ENCODE measurements at places on chromosomes 6 and 20.

DNA sequence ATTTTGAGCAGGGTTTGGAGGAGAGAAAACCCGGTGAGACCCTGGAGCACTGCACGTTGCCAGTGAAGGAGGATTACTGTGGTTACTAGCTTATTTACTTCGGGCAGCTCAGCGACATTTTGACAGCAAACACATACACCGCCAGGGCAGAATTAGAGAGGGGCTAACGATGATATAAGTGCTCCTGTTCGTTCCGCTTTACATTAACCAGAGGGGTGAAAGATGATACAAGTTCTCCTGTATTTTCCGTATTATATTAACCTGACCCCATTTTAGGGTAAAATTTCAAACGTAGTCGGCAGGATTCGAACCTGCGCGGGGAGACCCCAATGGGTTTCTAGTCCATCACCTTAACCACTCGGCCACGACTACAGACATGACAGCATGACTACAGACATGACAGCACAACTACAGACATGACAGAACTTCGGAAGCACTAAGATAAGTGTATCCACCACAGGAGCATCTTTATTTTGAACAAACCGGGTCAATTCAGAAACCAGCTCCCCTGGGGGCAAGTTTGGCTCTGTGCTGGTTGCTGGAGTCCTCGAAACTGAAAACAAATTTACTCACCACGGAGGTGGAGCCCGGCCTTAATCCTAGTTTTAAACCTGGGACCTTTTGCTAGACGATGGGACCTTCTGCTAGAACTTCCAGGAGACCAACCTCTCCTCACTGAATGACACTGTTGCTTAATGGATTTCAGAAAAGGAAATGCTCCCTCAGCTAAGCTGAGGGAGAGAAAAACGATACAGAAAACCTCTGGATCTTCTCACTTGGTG is 80.4 kb upstream of the ZNF184 start:
- DNase-seq = no peak

- no peak for DNase-seq
Observed at GRCh38 chr20:56927127-56927526, 298.0 kb downstream of the TFAP2C start.

DNA sequence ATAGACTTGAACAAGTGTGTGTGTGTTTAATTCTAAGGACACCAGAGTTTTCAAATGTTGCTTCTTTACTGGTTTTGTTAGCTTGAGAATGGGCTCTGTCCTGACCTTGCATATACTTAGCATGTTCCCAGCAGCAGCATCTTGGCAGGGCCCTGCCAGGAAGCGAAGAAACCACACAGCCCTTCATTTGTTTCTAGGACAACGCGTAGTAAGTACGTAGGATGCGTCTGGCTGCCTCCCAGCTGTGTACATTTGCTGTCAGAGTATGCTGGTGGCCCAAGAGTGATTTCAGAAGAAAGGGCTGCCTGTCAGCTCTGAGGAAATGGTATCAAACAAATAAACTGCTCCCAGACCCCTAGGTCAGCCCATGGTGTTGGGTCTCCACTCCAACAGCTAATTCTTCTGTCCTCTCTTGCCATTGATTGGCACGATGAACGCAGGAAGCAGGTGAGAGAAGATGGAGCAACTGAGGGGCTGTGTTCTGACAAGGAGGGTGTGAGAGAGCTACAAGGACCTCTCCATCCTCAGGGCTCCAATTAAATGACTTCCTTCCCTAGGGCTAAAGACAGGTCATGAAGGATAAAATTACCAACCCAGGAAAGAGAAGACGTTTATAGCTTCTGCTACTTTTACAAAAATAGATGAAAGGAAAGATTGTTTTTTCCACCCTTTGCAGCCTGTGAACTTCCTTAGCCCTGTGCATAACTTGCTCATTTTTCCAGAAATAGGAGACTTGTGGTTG is 55.9 kb upstream of the HDDC2 start:
- no peak for DNase-seq

DNA sequence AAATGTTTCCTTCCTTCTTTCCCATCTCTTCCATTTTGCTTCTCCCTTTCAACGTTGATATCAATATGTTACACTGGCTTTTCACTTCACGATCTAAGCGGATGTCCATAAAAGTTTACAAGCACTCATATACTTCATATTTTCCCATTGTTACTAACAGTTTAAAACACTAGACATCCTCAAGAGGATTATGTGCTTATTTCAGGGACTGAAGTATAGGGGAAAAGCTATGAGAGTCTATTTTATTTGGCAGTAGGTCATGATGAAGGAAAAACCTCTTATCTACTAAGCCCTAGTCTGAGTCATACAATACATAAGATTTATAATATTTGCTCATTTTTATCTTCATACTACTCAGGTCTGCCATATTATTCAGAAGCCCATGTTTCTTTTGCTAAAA is 20.6 kb upstream of the EPB41L2 start:
- no peak for DNase-seq

- no peak for DNase-seq
Observed at GRCh38 chr20:24836041-24836533, 113.0 kb upstream of the CST7 start.

DNA sequence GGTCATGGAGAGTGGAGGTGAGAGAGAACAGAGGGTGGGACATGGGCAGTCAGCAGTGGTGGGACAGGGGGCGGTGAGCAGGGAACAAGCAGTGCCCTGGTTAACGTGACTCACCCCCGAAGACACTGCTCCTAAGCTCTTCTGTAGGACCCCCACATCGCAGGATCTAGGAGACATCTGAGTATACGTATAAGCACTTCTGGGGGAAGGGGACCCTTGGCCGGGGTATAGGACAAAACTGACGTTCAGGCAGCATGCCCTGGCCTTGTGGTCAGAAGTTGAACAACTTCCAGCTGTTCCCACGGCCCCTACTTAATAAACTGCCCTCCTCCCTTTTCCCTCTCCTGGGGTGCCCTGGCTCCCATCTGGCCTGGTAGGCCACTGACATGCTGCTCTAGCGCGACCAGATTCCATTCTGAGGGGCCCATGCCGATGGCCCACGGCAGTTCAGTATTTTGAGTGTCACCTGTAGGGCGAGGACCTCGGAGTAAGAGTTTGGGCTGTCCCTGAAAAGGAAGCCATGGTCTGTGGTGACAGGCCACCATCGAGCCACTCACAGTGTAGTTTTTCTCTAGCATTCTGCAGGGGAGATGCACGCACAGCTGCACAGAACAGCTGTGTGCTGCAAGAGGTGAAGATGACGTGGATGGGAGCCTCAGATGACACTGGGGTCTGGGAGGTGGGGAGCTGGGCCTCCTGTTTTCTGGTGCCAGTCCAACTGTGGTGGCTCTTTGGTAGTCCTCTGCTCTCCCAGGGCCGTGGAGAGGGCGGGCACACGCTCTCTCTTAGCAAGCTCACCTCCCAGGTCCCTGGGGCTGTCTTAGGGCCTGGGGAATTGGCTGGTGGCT is 38.4 kb downstream of the PPP1R3G start:
- no peak for DNase-seq

- DNase-seq = no peak
Observed at GRCh38 chr20:47720636-47721427, 64.4 kb downstream of the SULF2 start.

DNA sequence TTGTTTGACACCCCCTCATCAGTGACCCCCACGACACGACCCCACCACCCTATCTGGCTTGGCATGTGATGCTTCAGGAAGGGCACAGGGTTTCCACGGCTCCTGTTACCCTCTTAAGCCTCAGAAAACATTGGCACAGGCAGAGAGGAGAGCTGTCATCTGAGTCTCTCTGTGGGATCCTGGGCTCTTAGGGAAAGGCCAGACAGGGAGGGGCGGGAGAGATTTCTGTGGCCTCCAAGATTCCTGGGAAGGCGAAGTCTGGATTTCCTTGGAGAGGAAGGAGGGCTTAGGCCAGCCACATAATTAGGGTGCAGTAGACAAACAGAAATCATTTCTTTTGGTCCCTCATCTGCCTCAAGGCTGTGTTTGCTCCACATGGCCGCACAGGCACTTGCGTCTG is 191.6 kb upstream of the SNX9 start:
- DNase-seq = no peak

DNA sequence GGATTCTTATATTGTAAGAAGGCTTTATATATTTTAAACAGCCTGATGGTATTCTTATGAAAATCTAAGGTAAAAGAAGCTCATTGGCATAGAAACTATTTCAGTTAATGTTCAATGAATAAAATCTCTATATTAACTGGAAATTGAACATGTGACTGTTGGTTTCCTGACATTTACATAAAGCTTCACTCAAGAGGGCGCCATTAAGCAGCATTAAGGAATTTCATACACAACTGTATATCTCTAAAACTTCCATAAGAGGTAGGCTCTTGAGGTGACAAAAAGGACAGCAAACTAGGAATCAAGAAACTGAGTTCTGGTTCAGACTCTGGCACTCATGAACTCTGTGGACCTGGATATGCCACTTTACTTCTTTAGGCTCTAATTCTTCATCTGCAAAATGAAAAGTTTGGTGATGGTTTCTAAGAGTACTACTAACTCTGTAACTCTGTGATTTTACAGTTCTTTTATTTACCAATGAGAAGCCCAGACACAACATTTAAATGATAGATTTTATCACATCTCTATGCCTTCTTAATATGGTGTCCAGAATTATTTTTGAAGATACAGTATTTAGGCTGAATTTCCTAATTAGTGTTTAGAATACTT is 147.5 kb downstream of the FLRT3 start:
- DNase-seq = no peak

GRCh38 chr6:148068437-148069061 is 274.1 kb upstream of the SASH1 start:
- DNase-seq = no peak

DNA sequence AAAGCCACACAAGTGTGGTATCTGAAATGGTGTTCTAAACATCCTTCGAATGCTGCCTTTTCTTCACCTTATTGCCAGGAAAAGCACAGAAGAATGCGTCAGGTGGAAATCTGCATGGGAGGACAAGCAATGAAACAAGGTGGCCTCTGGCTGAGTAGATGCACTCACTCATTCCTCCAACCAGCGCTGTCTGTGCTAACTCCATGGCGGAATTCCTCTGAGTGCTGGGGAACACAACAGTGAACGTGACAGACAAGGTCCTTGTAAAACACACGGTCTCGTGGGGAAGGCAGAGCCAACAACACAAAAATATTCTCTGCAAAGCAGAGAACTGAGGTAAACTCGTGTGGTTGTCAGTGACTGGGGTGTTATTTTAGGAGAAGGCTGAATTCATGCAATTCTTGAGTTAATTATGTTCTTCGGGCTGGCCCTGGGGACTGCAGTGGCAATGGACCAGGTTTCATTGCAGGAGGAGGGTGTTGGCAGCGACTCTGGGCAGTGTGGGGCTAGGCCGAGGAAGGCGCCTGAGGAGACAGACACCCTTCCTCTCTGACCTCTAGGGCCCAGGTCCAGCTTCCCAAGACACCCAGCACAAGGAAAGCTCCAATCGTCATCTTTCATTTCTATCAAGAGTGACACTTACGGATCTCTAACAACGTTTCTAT is 339.7 kb downstream of the PRKN start:
- DNase-seq = no peak

- DNase-seq = no peak
Observed at GRCh38 chr6:124551711-124552233, 410.5 kb upstream of the RNF217 start.

DNA sequence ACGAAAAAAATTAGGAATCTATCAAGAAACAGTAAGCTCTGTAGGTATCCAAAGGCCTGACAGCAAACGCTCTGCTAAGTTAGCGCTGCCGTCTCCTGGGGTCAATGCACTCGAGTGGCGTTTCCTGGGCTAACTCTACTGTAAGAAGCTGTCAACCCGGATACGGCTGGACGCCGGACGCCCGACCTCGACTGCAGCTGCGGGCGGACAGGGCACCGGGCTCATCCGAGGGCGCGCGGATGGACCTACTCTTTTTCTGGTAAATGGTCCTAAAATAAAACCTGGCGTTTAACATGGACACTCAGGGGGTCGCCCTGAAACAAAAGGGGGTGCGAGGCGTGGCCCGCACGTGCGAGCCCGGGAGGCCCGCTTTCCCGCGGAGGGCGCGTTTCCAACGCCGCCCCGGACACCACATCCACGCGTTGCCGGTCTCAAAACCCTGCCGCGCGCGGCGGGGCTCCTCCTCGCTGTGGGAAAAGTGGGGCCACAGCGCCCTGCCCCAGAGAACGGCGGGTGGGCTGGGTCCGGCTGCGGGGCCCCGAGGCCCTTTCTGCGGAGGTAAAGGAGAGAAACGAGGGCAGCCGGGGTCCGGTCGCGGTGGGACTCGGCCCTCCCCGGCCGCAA is 537 bp downstream of the TCP1 start:
- DNase-seq = no peak

GRCh38 chr6:81487489-81487888 is 265.0 kb downstream of the TENT5A start:
- DNase-seq = no peak

GRCh38 chr6:3718407-3718806 is 33.1 kb downstream of the PXDC1 start:
- no peak for DNase-seq

DNA sequence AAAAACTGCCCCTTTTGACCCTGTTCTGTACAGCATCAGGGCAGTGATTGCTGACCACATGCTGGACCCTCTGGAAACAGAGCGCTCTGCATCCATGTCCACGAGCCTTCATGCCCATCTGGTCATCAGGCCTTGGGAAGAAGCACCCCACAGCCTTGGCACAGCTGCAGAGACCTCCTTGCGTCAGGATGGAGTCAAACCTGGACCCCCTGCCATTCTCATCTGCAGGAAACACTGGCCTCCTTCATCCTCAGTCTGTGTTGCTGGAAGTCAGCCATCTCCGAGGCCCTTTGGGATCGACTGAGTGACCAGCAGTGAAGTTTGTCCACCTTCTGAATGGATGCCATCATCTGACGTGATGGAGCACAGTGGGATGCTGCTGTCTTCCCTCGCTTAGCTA is 2138.3 kb upstream of the DEFB115 start:
- DNase-seq = no peak
